ENCODE measurements at places on chromosomes 11 and 22. TPM values are rescaled to one million over a fixed set of nuclear protein-coding genes. Genes with fewer than 3 reads are reported as not detected.

GRCh38 chr11:44621140-44621681 lies 55.7 kb downstream of the CD82 start:
- DNase-seq: peak; percentile 98
- H3K4me1 ChIP-seq: no peaks in the 10 kb centered on the region
- H3K27me3 ChIP-seq: peaks cover 9% of the 10 kb centered on the region
- no peak overlapping the region for H3K27ac ChIP-seq
- no peaks in the 10 kb centered on the region for H3K36me3 ChIP-seq

DNA sequence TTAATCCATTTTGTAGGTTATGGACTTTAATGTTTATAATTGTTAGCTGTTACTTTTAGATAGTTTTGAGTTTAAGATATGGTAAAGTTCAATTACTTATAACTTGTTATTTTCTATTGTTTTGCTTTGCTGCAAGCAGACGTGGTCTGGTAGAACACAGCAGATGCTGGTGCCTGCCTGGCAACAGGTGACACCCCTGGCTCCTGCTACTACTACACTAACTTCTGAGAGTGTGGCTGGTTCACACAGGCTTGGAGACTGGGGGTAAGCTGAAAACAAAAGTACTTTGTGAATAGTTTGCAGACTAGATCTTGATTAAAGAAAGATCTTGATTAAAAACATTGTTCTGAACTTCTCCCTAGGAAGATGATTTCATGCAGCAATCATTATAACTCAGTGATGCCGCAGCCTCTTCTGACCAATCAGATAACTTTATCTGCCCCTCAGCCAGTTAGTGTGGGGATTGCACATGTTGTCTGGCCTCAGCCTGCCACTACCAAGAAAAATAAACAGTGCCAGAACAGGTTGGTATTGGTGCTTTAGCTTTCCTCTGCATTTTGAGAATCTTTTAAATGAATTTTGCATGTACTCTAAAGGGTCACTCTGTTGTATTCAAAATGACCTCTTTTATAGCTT lies 90.4 kb downstream of the HIPK3 start:
- no peak overlapping the region for H3K27ac ChIP-seq
- peaks cover 17% of the 10 kb centered on the region for H3K36me3 ChIP-seq
- no peaks in the 10 kb centered on the region for H3K27me3 ChIP-seq
- no peak overlapping the region for H3K4me3 ChIP-seq
- DNase-seq: no peak

IFITM10 gene
- total RNA-seq: 0.23 TPM

- no peak overlapping the region for H3K27ac ChIP-seq
- H3K4me1 ChIP-seq: peaks cover 11% of the 10 kb centered on the region
- DNase-seq: no peak
- H3K27me3 ChIP-seq: peaks cover 31% of the 10 kb centered on the region
- H3K36me3 ChIP-seq: peaks cover 4% of the 10 kb centered on the region
- H3K4me3 ChIP-seq: peak overlapping the region; percentile 78
Measured at GRCh38 chr22:50524676-50525103, 708 bp downstream of the SCO2 start.

DNA sequence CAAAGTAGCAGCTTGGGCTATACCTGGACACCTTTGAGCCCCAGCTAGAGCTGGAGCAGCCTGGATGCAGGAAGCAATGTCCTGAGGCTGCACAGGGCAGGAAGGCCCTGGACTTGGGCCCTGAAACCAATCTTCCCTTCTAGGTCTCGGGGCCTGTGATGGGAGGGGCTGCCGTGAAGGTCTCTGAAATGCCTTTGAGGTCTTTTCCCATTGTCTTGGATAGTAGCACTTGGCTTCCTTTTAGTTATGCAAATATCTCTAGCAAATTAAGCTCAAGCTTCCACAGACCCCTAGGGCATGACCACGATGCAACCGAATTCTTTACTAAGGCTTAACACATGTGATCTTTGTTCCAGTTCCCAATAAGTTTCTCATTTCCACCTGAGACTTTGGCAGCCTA lies 40.0 kb downstream of the LINC01488 start:
- H3K4me1 ChIP-seq: peaks cover 14% of the 10 kb centered on the region
- peak; percentile 62 for DNase-seq
- H3K27ac ChIP-seq: no peak overlapping the region
- peaks cover 6% of the 10 kb centered on the region for H3K27me3 ChIP-seq

DNA sequence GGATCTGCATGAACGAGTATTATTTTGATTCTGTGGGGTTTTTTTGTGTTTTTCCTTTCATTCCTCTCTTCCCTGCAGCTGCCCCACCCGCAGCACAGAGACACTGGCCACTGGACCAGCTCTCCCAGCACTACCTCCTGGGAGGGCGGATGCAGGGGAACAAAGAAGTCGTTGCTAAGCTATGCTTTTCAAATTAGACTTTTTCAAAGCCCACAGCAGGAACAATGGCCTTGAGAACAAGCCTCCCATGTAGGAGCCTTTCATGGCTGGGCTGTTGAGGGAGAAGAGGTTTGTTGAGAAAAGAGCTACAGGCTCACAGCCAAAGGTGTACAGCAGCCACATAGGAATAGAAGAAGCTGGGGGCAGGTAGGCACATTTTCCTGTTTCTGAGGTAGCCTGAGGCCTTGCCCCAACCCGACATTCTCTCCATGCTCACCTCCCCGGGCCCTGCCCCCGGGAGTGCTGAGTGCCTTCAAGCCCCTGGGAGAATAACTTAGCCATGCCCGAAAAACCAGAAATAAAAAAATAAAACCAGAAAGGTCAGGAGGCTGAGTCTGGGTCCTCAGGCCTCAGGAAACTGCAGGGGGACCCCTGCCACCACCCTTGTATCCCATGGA lies 20.5 kb upstream of the SYT12 start:
- H3K4me1 ChIP-seq: peaks cover 13% of the 10 kb centered on the region
- no peaks in the 10 kb centered on the region for H3K27me3 ChIP-seq
- DNase-seq: no peak
- H3K4me3 ChIP-seq: 0 out of 2 replicates have a peak overlapping the region, but pooled peaks have one; percentile 3
- H3K36me3 ChIP-seq: no peaks in the 10 kb centered on the region
- peak overlapping the region; percentile 57 for H3K27ac ChIP-seq

DNA sequence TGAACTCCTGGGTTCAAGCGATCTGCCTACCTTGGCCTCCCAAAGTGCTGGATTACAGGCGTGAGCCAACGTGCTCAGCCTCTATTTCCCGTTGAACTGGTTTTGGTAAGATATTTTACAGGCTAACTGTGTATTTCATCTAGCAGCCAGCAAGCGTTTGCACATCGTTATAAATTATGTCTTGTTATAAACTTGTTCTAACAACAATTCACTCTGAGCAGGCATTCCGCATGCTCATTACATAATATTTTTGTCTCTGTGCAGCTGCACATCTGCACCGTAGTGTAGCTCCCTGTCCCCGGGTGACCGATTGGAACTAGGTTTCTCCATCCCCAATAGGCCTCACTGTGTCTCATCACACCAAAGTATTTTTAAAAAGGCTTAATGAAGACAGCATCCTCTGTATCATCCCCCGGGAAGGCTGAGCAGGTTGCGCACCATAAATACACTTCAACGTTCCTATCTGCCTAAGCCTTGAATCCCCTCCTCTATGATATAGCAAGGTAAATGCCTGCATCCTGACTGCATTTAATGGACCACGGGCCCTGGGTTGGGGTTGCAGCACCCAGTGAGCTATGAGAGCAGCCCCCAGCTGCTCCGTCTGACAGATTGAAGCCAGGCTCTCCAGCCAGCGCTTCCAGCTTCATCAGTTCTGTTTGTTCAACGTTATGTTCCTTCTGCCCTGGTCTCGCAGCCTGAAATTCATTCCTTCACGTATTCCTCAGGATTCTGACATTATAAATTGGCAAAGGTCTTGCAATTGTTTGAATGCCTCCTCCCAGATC lies 47.7 kb downstream of the TST start:
- no peak overlapping the region for H3K27ac ChIP-seq
- H3K4me3 ChIP-seq: no peak overlapping the region
- H3K4me1 ChIP-seq: no peaks in the 10 kb centered on the region
- no peaks in the 10 kb centered on the region for H3K27me3 ChIP-seq
- no peaks in the 10 kb centered on the region for H3K36me3 ChIP-seq

ELMOD1 gene
- total RNA-seq: 1.6 TPM

DNA sequence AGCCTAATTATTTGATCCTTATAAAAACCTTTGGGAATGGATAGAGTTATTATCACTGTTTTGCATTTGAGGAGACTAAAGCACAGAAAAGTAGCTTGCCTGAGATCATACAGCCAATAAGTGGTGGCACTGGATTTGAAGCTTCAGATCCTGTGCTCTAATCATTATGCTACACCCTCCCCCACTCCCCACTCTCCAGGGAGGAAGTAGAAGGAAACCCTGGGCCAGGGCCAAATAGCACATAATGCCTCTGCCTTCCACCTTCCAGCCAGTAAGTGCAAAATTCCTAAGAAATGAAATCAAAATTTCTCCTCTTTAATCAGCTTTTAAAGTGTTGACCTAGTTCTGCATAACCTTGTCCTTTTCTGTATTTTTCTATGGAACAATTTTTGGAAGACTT lies 61.6 kb downstream of the SIK2 start:
- no peak overlapping the region for H3K4me3 ChIP-seq
- H3K27ac ChIP-seq: no peak overlapping the region
- no peaks in the 10 kb centered on the region for H3K36me3 ChIP-seq
- no peaks in the 10 kb centered on the region for H3K27me3 ChIP-seq
- no peaks in the 10 kb centered on the region for H3K4me1 ChIP-seq
- DNase-seq: no peak

DNA sequence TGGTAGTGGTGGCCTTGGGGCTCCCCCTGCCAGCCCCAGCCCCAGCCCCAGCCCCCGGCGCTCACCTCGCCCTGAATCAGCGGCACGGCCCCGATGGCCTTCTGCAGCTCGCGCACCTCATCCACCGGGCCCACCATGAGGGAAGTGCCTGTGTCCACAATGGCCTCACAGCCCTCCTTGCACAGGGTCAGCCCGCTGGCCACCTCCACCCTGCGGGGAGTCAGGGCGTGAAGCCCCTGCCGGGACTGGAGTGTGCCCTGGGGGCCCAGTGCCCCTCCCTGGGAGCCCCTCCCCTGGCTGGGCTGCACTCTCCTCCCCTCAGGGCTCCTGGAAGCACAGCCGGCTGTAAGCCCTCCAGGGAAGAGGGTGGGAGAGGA lies 3.5 kb upstream of the IFITM10 start:
- H3K27me3 ChIP-seq: peaks cover 15% of the 10 kb centered on the region
- no peak overlapping the region for H3K27ac ChIP-seq
- no peak for DNase-seq
- no peaks in the 10 kb centered on the region for H3K4me1 ChIP-seq
- no peak overlapping the region for H3K4me3 ChIP-seq

CCDC188 gene
- not detected for total RNA-seq

PLAAT5 gene
- total RNA-seq: 16.0 TPM

- no peak overlapping the region for H3K4me3 ChIP-seq
- no peaks in the 10 kb centered on the region for H3K36me3 ChIP-seq
- no peaks in the 10 kb centered on the region for H3K4me1 ChIP-seq
- no peak for DNase-seq
- no peak overlapping the region for H3K27ac ChIP-seq
Measured at GRCh38 chr11:35518766-35519165, 6.7 kb downstream of the PAMR1 start.

DNA sequence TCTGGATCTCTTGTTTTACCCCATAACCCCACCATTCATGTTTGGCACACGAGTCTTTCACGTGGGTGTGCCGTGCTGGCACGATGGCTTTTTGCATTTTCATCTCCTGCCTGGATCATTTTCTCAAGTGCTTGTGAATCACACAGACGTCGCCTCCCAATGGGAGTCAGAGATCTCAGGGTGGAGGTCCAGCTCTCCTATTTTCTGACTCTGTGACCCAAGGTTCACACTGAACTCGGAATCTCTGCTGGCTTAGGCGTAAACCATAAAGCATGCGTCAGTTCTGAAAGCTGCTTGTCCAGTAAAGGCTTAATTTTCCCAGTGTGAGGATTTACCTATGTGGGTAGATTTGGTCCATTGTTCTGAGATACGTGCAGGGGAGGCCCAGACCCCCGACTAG lies 16.0 kb upstream of the C22orf42 start:
- peaks cover 13% of the 10 kb centered on the region for H3K4me1 ChIP-seq
- H3K27me3 ChIP-seq: peaks cover 23% of the 10 kb centered on the region
- no peak overlapping the region for H3K4me3 ChIP-seq
- no peaks in the 10 kb centered on the region for H3K36me3 ChIP-seq
- H3K27ac ChIP-seq: no peak overlapping the region
- DNase-seq: no peak

RPS19BP1 gene
- total RNA-seq: 77.5 TPM

DNA sequence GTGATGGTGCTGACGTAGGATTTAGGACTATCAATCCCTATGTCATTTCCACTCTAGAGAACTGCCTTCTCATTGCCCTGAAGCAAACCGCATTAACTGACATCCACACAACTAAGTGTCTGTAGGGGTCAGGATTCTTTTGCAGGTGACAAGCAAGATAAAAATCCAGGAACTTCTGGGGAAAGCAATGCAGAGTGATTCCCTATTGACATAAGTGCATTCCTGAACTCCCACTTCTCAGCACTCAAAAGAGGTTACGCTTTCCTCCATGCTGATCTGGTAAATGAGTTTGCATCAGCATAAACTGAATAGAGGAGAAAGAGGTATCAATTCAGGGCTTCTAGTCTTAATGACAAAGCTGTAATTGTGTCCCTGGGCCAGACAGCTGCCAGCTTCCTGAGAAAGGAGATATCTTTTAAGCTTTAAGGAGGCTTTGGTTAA lies 224.6 kb upstream of the ISX start:
- peaks cover 12% of the 10 kb centered on the region for H3K36me3 ChIP-seq
- no peak overlapping the region for H3K4me3 ChIP-seq
- peak; percentile 61 for DNase-seq
- H3K27me3 ChIP-seq: no peaks in the 10 kb centered on the region
- peak overlapping the region; percentile 83 for H3K27ac ChIP-seq
- H3K4me1 ChIP-seq: peaks cover 13% of the 10 kb centered on the region

OR52N5 gene
- not detected for total RNA-seq

CADM1 gene
- 25.3 TPM for total RNA-seq

GRCh38 chr22:17726928-17727897 lies 47.1 kb downstream of the BID start:
- H3K36me3 ChIP-seq: no peaks in the 10 kb centered on the region
- no peaks in the 10 kb centered on the region for H3K27me3 ChIP-seq
- no peak overlapping the region for H3K4me3 ChIP-seq
- no peak for DNase-seq

Data from H1 (cell line).